ENCODE measurements at places on chromosomes 11 and 22.
A peak's percentile ranks its signal among the peaks of the same experiment; 100 is the strongest.

- no peak for DNase-seq
Measured at GRCh38 chr11:32893343-32894148, 935 bp downstream of the QSER1 start.

DNA sequence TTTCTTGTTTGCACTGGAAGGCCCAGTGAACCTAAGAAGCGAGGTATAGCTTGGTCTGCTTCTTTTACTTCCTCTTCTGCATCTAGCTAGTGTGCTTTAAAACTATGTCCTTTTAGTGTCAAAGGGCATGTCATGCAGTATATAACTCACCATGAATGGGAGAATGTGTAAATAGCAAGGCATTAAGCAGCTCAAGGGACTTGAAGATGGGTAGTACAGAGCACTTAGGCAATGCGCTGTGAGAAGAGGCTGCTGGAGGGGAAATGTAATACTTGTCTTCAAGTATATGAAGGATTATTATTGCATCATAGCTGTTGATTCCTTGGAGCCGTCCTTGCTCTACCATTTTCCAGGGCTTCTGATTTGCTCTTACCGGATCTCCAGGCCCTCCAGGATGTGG, 7.6 kb downstream of the MAML2 start:
- DNase-seq, result no peak

DNA sequence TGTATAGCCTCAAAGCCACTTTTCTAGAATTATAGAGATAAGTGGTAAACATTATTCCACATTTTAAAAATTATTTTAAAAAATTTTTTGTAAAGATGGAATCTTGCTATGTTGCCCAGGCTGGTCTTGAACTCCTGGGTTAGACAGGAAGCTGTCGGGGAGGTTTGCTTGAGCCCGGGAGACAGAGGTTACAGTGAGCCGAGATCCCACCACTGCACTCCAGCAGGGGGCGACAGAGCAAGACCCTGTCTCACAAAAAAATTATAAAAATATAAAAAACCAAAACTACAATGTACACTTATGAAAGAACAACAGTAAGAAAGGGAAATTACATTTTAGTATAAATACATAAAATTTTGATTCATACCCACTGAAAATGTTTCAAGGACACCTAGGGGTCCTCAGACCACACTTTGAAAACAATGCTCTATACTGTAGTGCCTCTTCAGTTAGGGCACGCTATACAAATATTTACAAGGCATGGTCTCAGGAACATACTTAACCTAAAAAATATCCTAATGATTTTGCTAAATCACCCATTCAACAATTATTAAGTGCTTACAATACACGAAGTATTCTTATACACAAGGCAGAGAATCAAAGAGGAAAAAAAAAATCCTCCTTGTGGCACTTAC, 111.2 kb downstream of the MRTFA start:
- DNase-seq, result no peak

DNA sequence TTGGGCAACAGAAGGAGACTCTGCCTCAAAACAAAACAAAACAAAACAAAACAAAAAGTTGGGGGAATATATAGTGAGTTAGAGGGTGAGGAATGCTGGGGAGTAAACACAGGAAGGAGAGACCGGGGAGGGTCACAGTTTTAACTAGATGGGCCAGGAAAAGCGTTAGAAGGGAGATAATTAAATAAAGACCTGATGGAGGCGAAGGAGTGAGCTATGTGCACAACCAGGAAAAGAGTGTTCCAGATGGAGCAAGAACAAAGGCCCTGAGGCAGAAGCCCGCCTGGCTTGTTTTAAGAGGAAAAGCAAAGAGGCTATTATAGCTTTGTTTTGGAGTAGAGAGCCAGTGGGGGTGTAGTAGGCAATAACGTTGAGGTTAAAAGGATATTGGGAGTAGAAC, 4.8 kb upstream of the PLA2G6 start:
- no peak for DNase-seq

DNA sequence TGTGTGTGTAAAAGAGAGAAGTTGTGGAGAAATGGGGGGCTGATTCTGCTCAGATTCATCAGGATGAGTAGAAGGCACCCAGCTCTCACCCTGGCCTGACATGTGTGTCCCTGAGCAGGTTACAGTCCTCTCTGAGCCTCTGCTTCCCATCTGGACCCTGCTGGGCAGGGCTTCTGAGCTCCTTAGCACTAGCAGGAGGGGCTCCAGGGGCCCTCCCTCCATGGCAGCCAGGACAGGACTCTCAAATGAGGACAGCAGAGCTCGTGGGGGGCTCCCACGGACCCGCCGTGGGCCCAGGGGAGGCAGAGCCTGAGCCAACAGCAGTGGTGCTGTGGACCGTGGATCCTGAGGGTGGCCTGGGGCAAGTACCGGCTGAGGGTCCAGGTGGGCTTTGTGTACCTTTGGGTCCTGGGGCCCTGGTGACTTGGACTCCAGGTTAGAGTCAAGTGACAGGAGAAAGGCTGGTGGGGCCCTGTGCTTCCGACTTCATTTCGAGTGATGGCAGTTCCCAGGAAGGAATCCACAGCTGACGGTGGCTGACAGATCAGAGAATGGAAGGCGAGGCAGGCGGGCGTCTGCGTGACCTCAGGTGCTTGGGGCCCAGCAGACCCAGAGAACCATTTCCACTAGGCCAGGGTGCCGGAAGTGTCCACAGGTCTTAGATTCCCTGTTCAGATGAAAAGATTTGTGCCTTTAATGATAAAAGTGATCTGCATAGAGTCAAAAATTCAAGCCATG, 21.9 kb downstream of the NEAT1 start:
- DNase-seq, result no peak

- DNase-seq, result no peak
Measured at GRCh38 chr11:108565653-108566052, 27.9 kb downstream of the EXPH5 start.

DNA sequence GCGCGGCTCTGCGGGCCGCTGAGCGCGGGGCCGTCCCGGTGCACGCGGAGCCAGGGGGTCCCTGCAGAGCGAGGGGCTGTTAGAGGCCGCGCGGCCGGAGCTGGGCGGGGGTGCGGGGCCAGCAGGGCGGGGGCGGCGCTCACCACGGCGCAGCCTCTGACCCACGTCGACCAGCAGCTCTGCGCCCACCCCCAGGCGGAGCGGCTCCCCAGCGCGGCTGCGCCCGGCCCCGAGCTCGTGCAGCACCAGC, 385 bp upstream of the SCO2 start:
- no peak for DNase-seq

GRCh38 chr22:43447380-43447779, 35.6 kb downstream of the MPPED1 start:
- DNase-seq, result peak; percentile 75

- no peak for DNase-seq
Measured at GRCh38 chr22:42174062-42174461, 43.5 kb upstream of the CYP2D6 start.

- no peak for DNase-seq
Measured at GRCh38 chr11:27573024-27573423, 66.5 kb upstream of the LIN7C start.

DNA sequence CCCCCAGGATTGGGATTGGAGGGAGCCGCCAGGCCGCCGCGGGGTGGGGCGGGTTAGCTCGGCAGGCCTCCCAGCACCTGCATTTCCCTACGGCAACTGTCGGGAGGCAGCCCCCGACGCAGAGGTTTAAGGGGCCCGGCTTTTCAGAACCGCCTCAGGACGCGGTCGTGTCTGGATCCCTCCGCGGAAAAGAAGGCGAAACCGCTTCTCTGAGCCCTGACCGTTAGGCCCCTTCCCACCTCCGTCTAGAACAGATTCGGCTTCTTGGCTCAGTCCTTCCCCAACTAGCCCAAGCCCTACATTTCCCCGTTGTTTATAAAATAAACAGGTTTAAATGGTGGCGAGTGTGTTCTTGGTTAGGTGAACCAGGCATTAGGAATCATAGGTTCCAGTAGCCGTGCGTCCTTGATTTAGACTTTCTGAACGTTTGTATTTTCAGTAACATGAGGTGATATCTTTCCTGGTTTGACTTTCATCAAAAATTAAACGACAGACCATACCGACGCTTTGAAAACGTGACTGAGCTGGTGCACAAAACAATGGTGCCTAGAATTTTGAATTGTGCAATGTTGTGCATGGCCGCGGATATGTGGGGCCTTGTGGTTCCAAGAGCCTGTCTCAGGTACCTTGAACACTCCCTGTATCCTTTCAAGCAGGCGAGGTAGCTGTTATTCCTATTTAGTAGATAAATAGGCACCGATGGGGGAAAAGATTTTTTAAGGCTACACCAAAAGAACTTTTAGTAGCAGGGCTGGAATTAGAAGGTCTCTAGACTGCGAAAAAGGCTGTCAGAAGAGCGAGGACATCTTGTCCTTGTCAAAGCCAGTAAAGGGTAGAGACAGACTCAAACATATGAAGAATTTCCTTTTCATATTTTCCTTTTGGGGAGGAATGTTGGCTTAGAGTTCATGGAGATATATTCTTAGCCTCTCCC, 1.2 kb upstream of the HSPA8 start:
- peak; percentile 41 for DNase-seq

- DNase-seq, result no peak
Measured at GRCh38 chr11:72354356-72355115, 79.8 kb downstream of the CLPB start.

DNA sequence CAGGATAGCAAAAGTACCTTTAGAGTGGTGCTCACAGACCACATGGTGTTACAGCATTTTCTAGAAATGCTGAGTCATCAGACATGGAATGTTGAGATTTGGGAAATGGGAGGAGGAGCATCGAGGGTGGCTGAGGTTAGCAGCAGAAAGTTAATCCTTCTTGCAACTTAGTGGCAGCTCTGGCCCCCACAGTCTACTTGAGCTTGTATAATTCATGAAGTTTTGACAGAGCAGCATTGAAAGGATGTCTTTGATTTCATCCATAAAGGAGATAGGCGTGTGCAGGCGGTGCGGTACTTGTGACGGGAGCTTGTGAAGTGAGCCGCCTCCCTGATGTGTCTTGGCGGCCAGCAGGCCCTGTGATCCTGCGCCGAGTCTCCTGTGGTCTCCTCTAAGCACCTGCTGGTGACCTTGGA, 330.5 kb downstream of the TBC1D22A start:
- DNase-seq, result no peak

DNA sequence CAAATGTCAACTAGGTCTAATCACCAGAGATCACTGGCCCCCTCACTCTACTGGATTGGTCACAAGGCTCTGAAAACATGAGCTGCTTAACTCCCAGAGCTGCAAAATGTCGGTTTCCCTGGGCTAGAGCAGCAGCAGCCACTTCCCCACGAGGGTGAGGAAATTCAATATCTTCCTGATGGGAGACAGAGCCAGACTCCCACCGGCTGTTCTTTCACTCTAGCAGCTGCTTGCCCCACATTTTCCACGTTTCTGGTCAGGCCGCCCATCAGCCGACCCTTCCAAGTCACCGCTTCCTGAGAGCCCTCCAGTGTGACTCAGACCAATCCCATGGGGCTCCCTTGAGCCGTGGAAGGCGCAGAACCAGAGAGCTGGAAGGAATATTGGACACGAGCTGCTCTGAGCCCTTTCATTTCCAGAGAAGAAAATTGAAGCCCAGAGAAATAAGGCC, 227.0 kb downstream of the ADAMTS15 start:
- DNase-seq, result no peak

DNA sequence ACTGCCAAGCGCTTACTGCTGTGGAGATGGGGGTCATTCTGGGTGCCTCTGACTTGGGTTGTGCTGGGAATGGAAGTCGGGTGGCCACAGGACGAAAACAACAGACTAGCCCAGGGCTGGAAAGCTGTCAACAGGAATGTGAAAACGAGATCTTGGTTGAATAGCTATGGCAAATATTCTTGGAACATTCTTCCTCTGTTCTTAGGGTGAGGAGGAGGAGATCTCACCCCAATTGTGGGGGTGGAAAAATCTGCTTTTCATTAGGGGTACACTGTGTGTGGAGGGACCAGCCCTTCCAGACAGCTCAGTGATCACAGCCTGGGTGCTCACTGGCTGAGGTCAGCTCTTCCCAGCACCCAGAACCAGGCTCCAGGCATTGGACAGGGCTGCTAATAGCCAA, 52.0 kb upstream of the PRSS23 start:
- no peak for DNase-seq

- DNase-seq, result no peak
Measured at GRCh38 chr22:25027959-25028840, 75.7 kb downstream of the KIAA1671 start.

DNA sequence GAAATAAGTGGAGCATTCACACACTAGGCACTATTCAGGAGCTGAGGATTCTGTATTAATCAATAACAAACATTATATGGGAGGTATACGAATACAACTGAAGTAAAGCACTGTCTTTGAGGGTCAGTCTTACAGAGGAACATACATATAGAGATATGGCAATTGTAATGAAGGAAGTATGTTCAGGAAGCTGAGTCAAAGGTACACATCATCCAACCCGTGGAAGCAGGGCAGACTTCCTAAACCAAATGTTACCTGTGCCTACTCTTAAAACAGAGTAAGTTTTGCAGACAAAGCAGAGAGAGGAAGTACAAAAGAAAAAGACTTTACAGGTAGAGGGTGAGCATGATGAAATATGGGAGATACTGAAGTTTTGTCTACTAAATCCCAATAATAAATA, 481.2 kb upstream of the ARHGAP42 start:
- no peak for DNase-seq

DNA sequence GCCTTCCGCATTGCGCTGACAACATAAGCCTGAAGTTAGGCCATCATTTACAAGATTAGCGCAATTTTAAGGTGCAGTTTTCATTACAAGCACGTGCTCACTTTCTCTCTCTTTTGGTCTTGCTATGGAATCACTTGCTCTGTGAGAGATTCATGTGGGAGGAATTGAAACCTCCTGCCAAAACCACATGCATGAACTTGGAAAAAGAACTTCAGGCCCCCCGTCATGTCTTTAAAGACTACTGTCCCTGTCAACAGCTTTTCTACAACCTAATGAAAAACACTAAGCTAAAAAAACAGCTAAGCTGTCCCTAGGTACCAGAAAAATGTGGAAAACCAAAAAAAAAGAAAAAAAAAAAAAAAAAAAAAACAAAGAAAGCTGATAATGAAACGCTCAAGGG, 1707.6 kb upstream of the RAG2 start:
- no peak for DNase-seq

GRCh38 chr11:95337175-95337957, 106.4 kb upstream of the SESN3 start:
- DNase-seq, result no peak

DNA sequence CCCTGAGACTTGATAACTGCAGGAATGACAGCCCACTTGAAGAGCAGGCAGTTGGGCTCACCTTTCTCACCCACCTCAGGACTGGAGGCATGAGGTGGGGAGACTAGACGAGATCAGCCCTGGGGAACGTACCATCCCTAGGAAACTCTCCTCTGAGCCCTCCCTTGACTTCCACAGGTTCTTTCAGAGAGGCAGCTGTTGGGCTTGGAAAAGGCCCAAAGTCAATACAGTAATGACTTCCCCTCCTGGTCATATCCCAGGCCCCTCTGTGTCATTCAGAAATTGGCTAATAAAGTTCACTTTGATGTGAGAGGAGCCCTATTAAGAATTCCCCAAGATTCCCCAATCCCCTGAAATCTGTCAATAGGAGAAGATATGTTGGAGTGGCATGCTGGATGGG, 5.8 kb upstream of the NECTIN1 start:
- peak; percentile 42 for DNase-seq

DNA sequence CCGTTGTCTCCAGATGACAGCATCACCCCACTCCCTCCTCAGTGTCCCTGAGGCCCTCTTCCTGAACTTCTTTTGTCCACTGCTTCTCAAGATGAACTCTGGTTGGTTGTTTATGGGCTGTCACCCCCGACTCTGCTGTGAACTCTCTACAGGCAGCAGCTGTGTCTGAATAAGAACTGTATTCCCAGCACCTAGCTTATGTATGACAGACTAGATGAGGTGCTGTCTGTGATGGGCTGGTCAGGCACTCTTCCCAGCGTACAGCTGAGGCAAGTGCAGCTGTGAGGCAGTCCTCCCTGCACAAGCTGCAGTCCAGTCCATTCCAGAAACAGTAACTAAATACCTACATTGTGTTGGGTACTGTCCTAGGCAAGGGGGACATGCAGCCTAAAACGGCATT, 111.4 kb upstream of the PITPNB start:
- DNase-seq, result no peak

GRCh38 chr11:34593085-34593484, 27.8 kb upstream of the EHF start:
- no peak for DNase-seq
